Skin of body (tissue), 3 donors: ENCODE measurements at places on chromosomes 12 and 14. TPM values are rescaled to one million over a fixed set of nuclear protein-coding genes. Genes with fewer than 3 reads are reported as not detected.
A peak's percentile ranks its signal among the peaks of the same experiment; 100 is the strongest.

DNA sequence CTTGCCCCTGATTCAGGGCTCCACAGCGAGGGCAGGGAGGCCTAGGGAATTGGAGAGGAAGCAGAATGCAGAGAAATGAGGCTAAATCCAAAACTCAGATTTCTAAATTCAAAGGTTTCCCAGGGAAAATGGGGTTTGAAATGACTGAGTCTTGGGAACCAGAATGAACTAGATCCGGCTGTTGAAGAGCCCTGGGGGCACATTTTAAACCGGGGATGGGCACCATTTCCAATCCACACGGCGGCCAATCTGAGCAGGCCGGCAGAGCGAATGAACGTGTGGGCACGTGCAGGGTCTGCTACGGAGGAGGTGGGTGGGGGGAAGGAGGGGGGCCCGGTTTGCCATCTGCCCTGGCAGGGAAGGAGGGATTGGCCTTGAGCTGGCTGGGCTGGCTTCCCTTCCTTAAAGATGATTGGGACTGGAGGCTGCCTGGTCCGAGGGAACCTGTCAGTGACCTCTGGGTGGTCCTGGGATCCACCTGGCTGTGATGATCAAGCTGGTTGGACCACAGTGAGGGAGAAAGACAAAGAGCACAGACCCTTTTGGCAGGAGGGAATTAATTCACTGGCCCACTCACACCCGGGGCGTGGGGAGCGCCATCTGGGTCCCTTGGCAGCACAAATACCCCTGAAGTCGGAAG is 161.0 kb downstream of the RBM19 start:
- DNase-seq = no peak

DNA sequence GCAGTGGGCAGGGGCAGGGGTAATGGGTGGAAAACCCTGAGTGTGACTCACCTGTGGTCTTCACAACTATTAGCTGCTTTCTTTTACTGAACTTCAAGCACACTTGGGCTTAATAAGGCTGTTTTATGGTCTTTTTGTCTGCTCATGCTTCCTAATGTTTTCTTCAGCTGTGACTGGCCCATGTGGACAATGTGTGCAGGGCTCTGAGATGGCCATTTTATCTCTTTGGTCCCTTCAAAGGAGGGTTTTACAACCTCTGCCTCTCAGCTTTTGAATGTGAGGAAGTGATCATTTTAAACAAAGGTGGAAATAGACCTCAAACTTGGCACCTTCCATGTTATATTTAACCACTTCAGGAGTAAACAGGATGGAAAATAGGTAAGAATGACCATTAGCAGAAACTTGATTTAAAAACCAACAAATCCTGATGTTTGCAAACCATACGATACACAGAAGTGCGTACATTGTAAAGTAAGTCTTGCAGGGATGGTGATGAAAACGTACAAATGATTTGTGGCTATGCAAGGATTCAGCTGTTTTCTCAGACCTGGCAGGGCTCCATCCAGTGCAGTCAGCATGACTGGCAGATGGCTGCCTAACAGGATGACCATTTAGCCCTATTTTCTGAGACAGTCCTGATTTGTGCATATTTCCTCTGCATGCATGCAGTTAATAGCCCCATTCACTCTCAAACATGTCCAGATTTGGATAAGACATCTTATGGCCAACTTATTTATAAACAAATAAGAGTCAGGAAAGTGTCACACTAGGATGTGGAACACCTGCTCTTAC is 103.2 kb downstream of the SLC38A4 start:
- DNase-seq = no peak

DNA sequence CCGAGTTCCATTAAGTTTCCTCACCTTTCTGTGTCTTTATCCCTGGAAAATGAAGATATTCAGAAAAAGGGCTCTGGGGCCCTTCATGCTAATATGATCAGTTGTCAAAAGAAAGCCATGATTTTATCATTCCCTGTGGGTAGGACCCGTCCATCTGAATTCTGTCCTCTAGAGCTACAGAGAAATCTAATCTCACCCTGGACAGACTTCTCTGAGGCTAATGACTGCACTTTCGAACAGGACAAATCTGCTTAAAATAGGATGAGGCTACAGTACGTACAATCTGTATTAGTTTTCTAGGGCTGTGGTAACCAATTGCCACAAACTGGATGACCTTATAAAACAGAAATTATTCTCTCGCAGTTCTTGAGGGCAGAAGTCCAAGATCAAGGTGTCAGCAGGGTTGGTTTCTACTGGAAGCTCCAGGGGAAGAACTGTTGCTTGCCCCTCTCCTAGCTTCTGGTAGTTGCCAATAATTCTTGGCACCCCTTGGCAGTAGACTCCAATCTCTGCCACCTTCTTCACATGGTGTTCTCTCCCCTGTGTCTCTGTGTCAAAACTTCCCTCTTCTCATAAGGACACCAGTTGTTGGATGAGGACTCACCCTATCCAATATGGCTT is 1.3 kb downstream of the AK7 start:
- DNase-seq = no peak

GRCh38 chr12:92336641-92337040 is 191.0 kb upstream of the BTG1 start:
- DNase-seq = no peak

GRCh38 chr12:92554158-92555073 is 148.4 kb upstream of the PLEKHG7 start:
- peak; percentile 64 for DNase-seq

Gene TCL1B
- not detected for total RNA-seq
